CD4-positive, alpha-beta T cell treated with Interleukin-6 for 4 hours (primary cell): ENCODE measurements at places on chromosomes 16 and 17.

GRCh38 chr16:27743963-27744362 lies 194.0 kb downstream of the KATNIP start:
- DNase-seq, result no peak

- DNase-seq, result no peak
Observed at GRCh38 chr17:30921544-30922196, at the start of gene ADAP2. ADAP2 (plus strand) TSS chr17:30921945; CDS start chr17:30922015, 70 bp downstream.

DNA sequence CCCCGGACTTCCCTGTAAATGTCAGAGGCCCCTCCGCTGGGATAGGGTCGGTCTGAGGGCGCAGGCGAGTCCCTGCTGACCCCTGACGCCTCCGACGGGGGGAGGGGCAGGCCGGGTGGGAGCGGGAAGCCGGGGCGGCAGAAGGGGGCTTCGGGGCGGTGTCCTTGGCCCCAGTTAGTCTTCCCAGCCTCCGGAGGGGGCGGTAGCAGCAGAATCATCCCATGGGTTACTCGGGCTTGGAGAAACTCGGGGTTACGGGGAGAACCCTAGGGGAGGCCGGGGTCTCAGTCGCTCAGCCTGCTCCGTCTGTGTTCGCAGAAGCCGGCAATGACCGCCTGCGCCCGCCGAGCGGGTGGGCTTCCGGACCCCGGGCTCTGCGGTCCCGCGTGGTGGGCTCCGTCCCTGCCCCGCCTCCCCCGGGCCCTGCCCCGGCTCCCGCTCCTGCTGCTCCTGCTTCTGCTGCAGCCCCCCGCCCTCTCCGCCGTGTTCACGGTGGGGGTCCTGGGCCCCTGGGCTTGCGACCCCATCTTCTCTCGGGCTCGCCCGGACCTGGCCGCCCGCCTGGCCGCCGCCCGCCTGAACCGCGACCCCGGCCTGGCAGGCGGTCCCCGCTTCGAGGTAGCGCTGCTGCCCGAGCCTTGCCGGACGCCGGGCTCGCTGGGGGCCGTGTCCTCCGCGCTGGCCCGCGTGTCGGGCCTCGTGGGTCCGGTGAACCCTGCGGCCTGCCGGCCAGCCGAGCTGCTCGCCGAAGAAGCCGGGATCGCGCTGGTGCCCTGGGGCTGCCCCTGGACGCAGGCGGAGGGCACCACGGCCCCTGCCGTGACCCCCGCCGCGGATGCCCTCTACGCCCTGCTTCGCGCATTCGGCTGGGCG lies 542 bp downstream of the GUCY2D start:
- DNase-seq, result no peak

- no peak for DNase-seq
Observed at GRCh38 chr17:78396441-78397337, 18.2 kb downstream of the PGS1 start.

GRCh38 chr16:55120826-55121225 lies 190.2 kb downstream of the IRX5 start:
- DNase-seq, result no peak

- no peak for DNase-seq
Observed at GRCh38 chr16:49469930-49470451, 96.4 kb downstream of the C16orf78 start.

DNA sequence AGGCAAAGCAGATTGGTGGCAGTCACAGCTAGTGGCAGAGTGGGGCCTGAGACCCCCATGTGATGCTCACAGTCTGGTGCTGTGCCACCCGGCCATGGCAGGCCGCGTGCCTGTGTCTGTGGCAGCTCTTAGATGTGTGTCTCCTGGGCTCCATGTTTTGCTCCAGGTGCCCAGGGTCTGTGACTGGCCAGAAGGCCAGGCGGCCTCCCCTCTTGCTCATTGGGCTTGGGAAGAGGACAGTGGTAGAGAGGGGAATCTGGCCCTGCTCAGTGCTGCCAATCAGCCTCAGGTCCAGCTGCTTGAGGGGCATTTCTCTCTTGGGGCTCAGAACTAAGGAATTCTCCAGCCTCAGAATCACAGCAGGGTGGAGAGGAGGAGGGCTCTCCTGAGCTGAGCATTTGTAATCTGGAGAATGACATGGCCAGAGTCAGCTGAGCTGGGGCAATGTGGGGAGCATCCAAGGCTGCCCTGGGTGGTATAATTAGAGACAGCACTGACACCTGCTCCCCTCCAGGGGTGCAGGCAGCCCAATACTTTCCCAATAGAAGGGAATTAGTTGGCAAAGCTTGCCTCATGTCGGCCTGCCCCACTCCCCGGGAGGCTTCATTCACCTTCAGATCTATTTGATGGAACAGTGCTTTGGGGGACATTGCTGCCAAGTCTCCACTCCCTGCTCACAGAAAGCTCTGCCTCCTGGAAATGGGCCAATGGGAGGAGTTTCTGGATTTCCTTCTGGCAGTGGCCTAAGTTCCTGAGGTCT lies 2.7 kb upstream of the LASP1NB start:
- no peak for DNase-seq

GRCh38 chr17:81609541-81610311 lies 27.2 kb downstream of the NPLOC4 start:
- no peak for DNase-seq

DNA sequence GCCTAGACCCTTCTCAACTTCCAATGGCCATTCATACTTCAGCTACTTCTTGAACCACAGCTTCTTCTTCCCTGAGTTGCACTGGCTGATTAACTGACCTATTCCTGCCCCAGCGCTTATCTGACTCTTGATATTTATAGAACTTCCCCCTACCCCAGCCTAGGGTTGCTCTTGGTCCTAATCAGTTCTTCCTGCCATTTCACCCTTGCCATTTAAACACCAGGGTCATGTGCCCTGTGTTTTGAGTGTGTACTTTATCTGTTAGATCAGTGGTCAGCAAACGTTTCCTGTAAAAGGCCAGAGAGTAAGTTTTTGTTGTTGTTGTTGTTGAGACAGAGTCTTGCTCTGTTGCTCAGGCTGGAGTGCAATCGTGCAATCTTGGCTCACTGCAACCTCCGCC lies 82.4 kb upstream of the COX10 start:
- no peak for DNase-seq

GRCh38 chr16:15403392-15403995 lies 7.9 kb downstream of the MPV17L start:
- no peak for DNase-seq

GRCh38 chr16:30783280-30784109 lies 3.5 kb downstream of the ZNF629 start:
- no peak for DNase-seq

- peak; percentile 39 for DNase-seq
Observed at GRCh38 chr16:21600031-21600773, 825 bp downstream of the METTL9 start.

- peak; percentile 23 for DNase-seq
Observed at GRCh38 chr17:76540381-76541300, 797 bp downstream of the PRCD start.

- peak; percentile 31 for DNase-seq
Observed at GRCh38 chr16:12340151-12340733, 363.7 kb downstream of the SNX29 start.

DNA sequence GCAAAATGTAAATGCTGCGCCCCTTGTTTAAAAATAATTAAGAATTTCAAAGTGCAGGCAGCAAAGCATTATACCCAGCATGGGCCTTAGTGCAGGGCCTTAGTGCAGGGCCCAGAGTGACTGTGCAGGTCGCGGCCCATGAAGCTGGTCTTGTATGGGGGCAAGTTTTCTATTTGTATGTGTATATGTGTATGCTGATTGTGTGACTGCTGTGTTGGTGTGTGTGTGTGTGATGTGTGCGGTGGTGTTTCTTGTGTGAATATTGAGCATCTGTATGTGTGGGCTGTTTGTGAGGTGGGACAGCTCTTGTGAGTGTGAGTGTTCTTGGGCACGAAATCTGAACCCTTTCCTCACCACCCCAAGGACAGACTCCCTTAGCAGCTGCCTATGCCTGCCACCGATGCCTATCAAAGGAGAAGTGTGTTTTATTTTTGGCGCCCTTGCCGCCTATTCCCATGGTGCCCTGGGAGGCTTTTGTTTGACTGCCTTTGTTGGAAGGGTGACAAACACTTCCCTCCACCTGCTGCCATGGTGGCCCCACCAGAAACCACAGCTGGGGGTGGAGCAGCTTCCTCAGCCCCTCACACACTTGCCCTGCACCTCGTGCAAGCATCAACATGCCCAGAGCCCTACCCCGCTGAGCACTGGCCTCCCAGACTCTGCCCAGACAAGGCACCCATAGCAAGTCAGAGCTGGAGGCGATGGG lies 18.0 kb downstream of the CCR7 start:
- peak; percentile 83 for DNase-seq

DNA sequence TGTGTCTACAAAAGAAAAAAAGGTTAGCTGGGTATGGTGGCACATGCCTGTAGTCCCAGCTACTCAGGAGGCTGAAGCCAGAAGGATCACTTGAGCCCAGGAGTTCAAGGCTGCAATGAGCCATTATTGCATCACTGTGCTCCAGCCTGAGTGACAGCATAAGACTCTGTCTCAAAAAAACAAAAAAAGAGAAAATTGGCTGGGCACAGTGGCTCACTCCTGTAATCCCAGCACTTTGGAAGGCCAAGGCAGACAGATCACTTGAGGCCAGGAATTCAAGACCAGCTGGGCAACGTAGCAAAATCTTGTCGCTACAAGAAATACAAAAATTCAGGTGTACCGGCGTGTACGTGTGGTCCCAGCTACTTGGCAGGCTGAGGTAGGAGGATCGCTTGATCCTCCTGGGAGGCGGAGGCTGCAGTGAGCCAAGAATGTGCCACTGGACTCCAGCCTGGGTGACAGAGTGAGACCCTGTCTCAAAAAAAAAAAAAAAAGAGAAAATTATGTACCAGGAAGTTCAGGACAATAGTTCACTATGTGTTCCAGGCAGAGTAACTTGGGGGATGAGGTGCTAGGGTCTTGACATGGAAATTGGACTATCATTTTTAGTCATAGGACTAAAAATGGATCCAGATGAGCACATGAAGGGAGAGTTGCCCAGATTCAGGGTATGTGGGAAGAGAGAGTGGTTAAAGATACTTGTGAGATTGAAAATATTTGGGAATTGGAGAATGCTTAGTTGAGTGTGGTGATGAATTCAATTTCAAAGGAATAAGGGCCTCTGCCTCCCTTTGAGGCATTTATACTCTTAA lies 11.0 kb downstream of the ALDH3A2 start:
- no peak for DNase-seq

DNA sequence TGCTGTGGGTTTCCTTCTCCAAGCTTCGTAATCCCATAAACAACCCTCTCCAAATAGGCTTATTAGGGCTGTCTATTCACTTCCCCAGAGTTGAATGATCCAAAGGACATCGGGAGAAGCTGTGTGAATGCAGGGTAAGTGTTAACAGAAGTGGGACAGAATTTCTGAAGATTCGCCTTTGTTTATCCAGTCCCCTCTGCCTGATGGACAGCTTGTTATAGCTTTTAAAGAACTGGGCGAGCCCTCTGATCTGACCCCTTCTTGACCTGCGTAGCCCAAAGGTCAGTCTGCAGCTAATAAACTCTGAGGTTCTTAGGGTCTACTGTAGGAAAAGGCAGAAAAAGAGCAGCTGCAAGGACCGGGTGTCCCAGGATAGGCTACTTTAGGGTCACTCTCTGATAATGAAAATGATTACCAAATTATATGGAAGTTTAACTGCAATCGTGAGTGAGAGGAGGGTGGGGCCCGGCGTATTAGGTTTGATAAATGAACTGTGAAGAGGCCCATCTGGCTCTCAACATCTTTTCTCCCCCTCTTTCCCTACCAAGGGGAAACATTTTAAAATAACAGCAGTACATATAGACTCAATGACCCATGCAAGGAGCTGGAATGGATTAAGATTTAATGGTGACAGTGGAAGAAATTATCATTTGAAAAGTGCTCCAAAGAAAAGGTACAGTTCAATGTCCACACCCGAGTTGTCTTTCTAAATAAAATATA lies 233.4 kb downstream of the FTO start:
- DNase-seq, result no peak

- DNase-seq, result peak; percentile 58
Observed at GRCh38 chr17:5019475-5019956, 15.7 kb downstream of the SLC52A1 start.

DNA sequence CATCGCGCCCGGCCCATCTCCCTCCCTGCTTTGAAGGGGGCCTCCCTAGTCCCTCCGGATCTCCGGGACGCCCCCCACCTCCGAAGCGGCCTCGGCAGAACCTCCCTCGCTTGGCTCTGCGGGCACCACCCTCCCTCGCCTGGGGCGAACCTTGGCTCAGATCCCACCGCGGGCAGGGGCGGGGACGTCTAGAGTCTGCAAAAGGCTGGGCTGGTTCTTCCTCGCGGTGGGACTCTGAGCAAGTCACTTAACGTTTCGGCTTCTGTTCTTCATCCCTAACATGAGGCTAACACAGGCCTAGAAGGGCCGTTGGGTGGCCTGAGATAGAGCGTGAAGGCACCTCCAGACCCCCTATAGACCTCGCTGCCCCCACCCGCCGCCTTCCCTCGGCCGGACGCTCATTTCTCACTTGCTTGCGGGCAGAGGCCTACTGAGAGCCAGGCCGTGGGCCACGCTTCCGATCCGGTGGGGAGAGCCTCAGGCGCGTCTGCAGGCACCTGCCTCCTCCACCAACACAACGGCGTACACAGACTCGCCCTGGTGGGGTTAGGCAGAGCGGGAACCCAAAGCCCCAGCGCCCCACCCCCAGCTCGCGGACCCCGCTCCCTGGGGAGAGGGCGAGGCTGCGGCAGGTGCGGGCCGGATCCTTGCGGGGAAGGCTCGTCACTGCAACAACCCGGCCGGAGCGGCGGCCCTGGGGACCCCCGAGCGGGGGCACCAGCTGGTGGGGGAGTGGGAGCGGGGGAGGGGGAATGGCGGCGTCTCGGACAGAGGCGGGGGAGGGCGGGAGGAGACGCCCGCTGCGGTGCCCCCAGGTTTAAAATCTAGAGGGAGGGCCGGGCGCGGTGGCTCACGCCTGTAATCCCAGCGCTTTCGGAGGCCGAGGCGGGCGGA lies 5.4 kb downstream of the MYO1C start:
- peak; percentile 87 for DNase-seq

- DNase-seq, result no peak
Observed at GRCh38 chr16:69514356-69514755, 51.4 kb upstream of the NFAT5 start.

DNA sequence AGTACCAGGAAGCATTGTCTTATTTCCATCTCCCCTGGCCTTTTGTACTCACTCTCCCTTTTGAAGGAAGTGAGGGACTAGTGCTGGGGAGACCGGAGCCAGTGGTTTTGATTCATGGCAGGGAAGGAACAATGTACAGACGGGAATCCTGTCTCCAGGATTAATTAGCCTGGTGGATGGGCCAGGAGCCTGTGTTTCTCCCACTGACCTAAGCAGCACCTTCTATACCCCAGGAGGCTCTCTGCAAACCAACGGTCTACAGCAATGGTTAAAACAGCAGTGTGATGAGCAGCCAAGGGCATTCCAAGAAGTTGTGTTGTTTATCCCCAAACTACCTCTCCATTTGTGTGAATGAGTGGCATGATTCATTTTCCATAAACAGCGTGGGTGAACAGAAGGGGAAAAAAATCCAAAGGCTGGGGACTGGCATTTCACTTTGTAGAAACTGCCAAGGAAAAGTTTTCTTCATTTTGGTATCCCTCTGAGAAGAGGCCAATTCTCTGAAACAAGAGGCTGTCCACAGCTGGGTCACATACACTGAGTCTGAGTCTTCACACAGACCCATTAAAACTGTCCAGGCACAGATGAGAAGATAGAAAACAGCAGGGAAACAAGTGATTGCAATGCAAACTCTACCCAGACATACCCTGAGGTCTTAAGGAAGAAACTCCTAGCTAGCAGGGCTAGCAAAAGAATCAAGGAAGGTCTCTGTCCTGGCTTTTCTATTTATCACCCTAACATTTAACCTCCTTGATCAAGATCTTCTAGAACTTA lies 18.1 kb downstream of the ANKFN1 start:
- no peak for DNase-seq

GRCh38 chr17:10557422-10557821 lies 8.0 kb upstream of the MYH2 start:
- DNase-seq, result no peak

- no peak for DNase-seq
Observed at GRCh38 chr17:28889996-28890395, 7.5 kb downstream of the FLOT2 start.

- DNase-seq, result no peak
Observed at GRCh38 chr16:90004577-90004976, 14.7 kb downstream of the DBNDD1 start.
